ENCODE measurements at places on chromosomes 5 and 9. TPM values are rescaled to one million over a fixed set of nuclear protein-coding genes. Genes with fewer than 3 reads are reported as not detected.

GRCh38 chr9:89597711-89598362 lies 7.0 kb upstream of the GADD45G start:
- DNase-seq = no peak

GRCh38 chr5:169128679-169129078 lies 172.3 kb downstream of the SLIT3 start:
- no peak for DNase-seq

DNA sequence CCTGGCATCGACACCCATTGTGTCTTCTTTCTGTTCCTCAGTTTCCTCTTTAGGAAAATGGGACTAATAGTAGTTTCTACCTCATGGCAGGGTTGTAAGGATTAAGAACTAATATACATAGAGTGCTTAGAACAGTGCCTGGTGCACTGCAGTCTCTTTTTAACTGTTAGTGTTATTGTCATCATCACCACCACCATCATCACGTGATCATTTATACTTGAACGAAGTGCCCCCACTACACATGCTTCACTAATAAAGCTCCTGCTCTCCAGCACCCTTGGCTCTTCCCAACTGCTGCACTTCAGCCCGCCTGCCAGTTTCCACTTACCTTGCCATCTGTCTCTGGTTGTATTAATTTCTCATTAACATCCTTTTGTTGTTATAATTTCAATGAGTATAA lies 35.8 kb upstream of the MAST4 start:
- DNase-seq = no peak

DNA sequence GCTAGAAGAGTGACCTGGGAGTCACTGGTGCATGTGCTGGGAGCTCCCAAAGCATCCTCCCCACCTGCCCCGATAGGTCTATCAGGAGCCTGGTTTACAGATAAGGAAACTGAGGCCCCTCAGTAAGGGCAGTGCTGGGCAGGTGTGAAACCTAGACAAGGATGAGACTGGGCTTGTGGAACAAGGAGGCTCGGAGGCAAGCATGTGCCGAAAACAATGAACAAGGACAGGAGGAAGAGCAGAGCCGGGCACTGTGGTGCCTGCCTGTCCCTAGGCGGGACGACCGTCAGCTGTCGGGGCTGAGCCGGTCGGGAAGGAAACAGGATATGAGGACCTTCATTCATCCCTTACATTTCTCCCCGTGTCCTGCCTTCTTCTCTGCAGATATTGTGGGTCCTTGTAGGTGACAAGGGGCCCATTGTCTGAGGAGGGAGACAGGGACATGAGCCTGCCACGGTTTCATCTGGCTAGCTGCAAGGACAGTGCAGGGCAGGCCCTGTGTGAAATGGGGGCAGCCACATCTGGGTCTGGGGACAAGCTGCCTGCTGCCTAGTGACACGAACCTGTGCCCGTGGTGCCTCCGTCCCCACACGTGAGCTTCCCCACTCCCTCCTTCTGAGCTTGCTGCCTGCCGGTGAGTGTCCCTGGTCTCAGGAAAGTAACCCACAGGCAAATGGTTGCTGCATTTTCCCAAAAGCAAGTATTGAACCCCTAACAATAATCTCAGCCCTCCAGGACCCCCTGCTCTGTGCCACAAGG lies 18.6 kb downstream of the FGD3 start:
- DNase-seq = peak; percentile 41

- DNase-seq = no peak
These were observed 14.3 kb upstream of the PITX1 start for GRCh38 chr5:135048286-135048685.

DNA sequence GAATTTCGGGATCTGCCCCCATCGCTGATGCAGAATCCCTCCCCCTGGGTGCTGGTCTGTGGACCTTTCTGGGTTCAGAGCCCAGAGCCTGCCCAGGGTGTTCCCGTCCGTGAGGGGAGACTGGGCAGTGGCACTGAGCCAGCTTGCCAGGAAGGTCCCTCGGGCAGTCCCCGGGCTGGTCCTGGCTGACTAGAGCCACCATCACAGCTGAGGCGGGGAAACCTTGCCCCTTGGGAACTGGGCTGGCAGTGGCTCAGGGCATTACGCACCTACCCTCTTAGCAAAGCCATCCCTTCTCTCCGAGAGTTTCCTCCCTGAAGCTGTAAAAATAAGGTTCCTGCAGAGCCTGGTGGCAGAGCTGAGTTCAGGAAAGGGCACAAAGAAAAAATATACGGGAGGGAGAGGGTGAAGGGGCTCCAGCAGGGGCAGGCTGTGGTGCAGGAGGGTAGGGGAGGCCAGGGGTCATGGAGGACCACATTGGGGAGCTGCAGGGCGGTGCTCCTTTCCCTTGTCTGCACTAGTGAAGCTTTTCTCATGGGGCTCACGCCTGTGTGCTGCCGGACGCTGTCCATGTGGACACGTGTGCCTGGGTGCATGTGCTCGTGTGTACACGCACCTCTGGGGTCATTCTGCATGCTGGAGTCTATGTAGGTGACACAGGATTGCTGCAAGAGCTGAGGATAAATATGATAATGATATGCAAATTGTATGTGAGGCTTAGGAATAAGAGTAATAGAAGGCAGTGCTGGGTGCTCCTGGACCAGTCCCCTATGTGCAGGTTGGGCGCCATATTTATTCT lies 118.9 kb downstream of the LHX2 start:
- DNase-seq = no peak

GRCh38 chr5:107676702-107677101 lies 6.0 kb upstream of the EFNA5 start:
- DNase-seq = no peak

DNA sequence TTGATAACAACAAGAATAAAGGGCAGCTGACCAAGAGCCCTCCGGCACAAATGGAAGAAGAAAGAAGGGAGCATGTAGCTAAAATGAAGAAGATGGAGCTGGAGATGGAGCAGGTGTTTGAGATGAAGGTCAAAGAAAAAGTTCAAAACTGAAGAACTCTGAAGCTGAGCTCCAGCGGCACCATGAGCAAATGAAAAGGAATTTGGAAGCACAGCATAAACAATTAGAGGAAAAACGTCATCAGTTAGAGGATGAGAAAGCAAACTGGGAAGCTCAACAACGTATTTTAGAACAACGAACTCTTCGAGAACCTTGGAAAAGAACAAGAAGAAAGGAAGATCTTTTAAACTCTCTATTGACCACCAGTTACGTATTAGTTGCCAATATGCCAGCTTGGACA lies 100.9 kb downstream of the GABBR2 start:
- peak; percentile 11 for DNase-seq

DNA sequence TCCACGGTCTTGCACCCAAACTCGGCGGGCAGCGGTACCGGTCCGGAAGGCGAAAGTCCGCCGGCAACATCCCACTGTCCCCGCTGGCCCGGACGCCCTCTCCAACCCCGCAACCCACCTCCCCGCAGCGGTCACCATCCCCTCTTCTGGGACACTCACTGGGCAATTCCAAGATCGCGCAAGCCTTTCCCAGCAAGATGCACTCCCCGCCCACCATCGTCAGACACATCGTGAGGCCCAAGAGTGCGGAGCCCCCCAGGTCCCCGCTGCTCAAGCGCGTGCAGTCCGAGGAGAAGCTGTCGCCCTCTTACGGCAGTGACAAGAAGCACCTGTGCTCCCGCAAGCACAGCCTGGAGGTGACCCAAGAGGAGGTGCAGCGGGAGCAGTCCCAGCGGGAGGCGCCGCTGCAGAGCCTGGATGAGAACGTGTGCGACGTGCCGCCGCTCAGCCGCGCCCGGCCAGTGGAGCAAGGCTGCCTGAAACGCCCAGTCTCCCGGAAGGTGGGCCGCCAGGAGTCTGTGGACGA lies 33.3 kb downstream of the CD180 start:
- DNase-seq = no peak

DNA sequence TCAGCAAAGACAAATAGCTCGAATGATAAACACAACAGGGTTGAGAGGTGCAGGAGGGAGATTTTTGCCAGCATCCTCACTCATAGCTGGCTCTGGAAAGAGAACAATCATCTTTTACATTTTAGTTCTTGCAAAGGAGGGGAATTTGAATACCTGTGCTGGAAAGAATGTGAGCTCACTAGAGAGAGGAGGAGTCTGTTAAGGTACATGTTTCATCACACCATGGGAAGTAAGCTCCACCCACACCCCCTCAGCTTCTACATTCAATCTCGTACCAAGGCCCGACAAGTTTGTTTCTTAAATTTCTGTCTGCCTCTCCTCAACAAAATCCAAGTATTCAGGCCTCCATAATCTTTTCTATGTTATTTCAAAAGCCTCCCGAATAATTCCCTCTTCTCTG lies 254.6 kb downstream of the BRINP1 start:
- DNase-seq = no peak

- peak; percentile 69 for DNase-seq
These were observed at the start of gene TXN for GRCh38 chr9:110256380-110257096. Gene TXN, minus strand, starts transcription at chr9:110256507. Its CDS starts 72 bp downstream, at chr9:110256435.

- DNase-seq = no peak
These were observed 75.6 kb downstream of the DCP2 start for GRCh38 chr5:113052041-113052795.

GRCh38 chr5:131536211-131536826 lies 98.7 kb downstream of the RAPGEF6 start:
- DNase-seq = no peak

DNA sequence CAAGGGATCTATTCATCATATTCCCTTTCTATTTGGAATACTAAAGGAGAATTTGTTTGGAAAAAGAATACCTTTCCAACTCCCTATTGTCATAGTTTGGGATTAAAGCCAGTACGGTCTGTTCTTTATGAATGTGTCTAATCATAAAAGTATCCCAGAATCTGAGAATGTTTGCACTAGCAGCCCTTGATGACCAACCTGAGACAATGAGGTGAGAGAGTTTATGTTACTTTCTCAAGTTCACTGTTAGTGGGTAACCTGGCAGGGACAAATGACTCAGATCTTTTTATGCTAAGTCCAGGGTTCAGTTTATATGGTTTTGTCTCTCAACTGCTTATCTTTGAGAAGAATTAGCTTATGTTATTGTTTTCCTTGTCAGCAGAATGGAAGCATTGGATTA lies 25.3 kb upstream of the TLR4 start:
- DNase-seq = no peak

GRCh38 chr9:34606905-34607304 lies 5.0 kb downstream of the RPP25L start:
- DNase-seq = no peak

DNA sequence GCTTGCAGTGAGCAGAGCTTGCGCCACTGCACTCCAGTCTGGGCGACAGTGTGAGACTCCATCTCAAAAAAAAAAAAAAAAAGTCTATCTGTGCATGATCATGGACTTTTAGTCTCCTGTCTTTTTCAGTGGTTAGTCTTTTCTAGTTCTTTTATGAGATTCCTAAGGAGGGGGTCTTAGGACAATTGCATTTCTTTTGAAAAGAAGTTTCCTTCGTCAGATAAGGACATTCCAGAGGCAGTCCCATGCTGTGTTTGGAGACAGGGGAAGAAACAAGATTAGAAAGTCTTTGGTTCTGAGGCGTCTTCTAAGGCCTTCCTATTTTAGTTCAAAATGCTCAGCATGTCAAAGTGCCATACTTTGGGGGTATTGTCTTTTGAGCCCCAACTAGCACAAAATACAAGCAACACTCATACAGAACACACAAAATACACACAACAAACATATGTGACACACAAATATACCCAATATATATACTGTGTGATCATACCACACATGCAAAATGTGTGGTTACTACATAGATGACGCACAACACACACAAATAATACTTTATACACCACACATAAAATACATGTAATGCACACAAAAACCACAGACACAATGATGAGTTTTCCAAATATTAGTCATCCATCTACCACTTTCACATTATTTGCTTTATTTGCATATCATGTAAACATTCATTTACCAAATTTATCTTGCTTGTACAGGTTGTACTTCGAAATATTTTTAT lies 394.5 kb downstream of the SPATA31D1 start:
- no peak for DNase-seq

DNA sequence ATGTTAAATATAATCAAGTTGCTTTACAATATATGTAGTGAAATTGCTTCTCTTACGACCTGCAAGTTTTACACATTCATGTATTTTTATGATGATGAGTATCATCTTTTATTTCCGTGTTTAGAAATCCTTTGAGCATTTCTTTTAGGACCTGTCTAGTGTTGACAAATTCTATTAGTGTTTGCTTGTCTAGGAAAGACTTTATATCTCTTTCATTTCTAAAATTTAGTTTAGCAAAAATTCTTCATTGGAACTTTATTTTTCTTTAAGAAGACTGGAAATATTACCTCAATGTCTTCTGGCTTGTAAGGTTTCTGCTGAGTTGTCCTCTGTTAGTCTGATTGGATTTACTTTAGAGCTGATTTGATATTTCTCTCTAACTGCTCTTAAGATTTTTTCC lies 920.9 kb upstream of the CTNND2 start:
- DNase-seq = no peak

DNA sequence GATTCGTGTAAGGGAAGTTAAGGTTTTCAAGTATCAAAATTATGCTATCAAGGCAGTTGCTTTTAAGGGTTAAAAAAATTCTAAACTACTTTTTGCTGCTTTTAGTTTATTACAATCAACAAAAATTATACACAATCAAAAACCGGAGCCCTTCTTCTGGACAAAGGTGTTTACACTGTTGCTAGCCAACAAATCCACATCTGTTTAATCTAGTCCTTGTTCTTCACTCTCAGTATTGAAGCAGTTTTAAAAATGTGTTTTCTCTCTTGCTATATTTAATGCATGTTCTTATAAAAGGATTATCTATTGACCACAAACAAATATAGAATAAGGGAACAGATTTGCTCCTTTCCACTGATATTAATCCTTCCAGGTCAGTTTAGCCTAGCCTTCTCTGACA lies 2.5 kb downstream of the FEM1C start:
- DNase-seq = no peak

- DNase-seq = peak; percentile 92
These were observed 19.0 kb downstream of the NEURL1B start for GRCh38 chr5:172659909-172660628.

- DNase-seq = no peak
These were observed at the start of gene DRD1 for GRCh38 chr5:175444060-175444904. Gene DRD1, minus strand, starts transcription at chr5:175444182. Its CDS starts 1,083 bp downstream, at chr5:175443099.

- DNase-seq = no peak
These were observed 12.1 kb downstream of the GALNT10 start for GRCh38 chr5:154202379-154203260.

Gene SPRY4
- 111 TPM for total RNA-seq

Gene SPATA31D4
- total RNA-seq = not detected

Measured in ascending aorta (tissue), 2 donors.